Tibial nerve (tissue), 4 donors: ENCODE measurements at places on chromosomes 16 and 17. TPM values are rescaled to one million over a fixed set of nuclear protein-coding genes. Genes with fewer than 3 reads are reported as not detected.

The SLC35G6 gene
- not detected for total RNA-seq

The ADORA2B gene
- 3.6 TPM for total RNA-seq

The TMC8 gene
- 7.3 TPM for total RNA-seq

The DCTN5 gene
- 28.8 TPM for total RNA-seq

The NOD2 gene
- total RNA-seq = 1.3 TPM

The ANKFY1 gene
- 47.3 TPM for total RNA-seq

The TAC4 gene
- total RNA-seq = not detected

The IKZF3 gene
- total RNA-seq = 1.4 TPM

The CAPNS2 gene
- 0.98 TPM for total RNA-seq

The NACA2 gene
- not detected for total RNA-seq

The CES1 gene
- total RNA-seq = 48.1 TPM

The DBF4B gene
- 6.3 TPM for total RNA-seq

The ZNF689 gene
- total RNA-seq = 7.8 TPM

The CD300H gene
- total RNA-seq = not detected

GRCh38 chr17:51372345-51373004, 112.1 kb downstream of the UTP18 start:
- no peaks in the 10 kb centered on the region for H3K36me3 ChIP-seq
- H3K27ac ChIP-seq = no peak overlapping the region
- H3K27me3 ChIP-seq = no peaks in the 10 kb centered on the region
- H3K4me1 ChIP-seq = peaks cover 24% of the 10 kb centered on the region
- no peak overlapping the region for H3K4me3 ChIP-seq

DNA sequence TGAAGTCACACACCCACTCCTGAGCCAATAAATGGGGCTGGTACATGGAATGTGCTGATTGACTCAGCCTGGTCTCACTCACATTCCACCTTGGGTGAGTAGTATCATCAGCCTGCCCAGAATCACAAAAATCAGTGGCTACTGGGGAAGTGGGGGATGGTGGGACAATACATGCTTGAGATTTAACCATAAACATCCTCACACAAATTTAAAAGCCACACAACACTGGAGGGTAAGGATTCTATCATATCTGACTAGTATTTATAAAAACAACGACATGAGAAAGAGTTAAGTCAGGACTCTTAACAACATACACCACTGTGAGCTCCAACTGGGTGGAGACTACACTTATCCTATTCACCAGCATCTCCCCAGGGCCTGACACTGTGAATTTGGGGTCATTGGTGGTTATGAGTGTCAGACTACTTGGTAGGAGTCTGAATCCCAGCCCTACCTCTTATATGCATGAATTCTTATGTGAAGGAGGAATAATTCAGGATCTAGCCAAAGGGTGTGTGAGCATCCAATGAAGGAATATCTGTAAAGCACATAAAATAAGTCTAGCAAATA, 26.0 kb upstream of the IRX6 start:
- H3K36me3 ChIP-seq = no peaks in the 10 kb centered on the region
- H3K27me3 ChIP-seq = no peaks in the 10 kb centered on the region
- H3K4me1 ChIP-seq = no peaks in the 10 kb centered on the region
- no peak overlapping the region for H3K4me3 ChIP-seq

DNA sequence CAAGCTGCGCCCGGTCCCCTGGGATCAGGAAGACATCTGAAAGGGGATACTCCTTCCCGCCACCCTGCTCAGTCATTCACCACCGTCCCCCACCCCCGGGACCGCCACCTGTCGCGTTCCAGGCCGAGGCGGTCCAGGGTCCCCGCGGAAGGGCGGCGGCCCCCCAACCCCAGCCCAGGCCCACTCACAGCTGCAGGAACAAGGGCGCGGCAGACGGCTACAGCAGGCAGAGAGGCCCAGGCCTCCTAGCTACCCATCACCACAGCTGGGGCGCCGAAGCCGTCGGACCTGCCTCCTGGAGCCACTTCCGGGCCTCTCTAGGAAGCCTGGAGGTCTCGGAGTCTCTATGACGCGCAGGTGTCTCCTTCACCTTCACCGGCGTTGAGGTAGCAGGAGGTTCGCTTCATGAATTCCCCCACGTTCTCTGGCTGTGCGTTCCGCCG, at the start of gene SDR42E1:
Gene SDR42E1 (minus strand): TSS at position 272 of the 443 bp plus-strand sequence. CDS start 10,612 bp downstream, outside the sequence.
- no peaks in the 10 kb centered on the region for H3K27me3 ChIP-seq
- H3K4me1 ChIP-seq = no peaks in the 10 kb centered on the region
- H3K36me3 ChIP-seq = no peaks in the 10 kb centered on the region
- H3K27ac ChIP-seq = no peak within 1 kb of the TSS

GRCh38 chr17:68777856-68778694, 176.9 kb upstream of the FAM20A start:
- DNase-seq = no peak
- H3K36me3 ChIP-seq = no peaks in the 10 kb centered on the region
- no peak overlapping the region for H3K4me3 ChIP-seq
- H3K27ac ChIP-seq = peak overlapping the region; percentile 87
- no peaks in the 10 kb centered on the region for H3K27me3 ChIP-seq
- H3K4me1 ChIP-seq = peaks cover 40% of the 10 kb centered on the region

GRCh38 chr17:58637011-58637570, 54.8 kb downstream of the TEX14 start:
- no peaks in the 10 kb centered on the region for H3K4me1 ChIP-seq
- H3K36me3 ChIP-seq = no peaks in the 10 kb centered on the region
- H3K4me3 ChIP-seq = no peak overlapping the region
- H3K27ac ChIP-seq = no peak overlapping the region
- no peaks in the 10 kb centered on the region for H3K27me3 ChIP-seq

- H3K4me3 ChIP-seq = no peak overlapping the region
- H3K36me3 ChIP-seq = no peaks in the 10 kb centered on the region
Measured at GRCh38 chr17:33127706-33128105, 136.1 kb downstream of the SPACA3 start.

- peaks cover 50% of the 10 kb centered on the region for H3K27me3 ChIP-seq
- peaks cover 15% of the 10 kb centered on the region for H3K4me1 ChIP-seq
- peak overlapping the region; percentile 49 for H3K4me3 ChIP-seq
- H3K27ac ChIP-seq = no peak overlapping the region
Measured at GRCh38 chr17:6555331-6556120, 829 bp downstream of the PITPNM3 start.

DNA sequence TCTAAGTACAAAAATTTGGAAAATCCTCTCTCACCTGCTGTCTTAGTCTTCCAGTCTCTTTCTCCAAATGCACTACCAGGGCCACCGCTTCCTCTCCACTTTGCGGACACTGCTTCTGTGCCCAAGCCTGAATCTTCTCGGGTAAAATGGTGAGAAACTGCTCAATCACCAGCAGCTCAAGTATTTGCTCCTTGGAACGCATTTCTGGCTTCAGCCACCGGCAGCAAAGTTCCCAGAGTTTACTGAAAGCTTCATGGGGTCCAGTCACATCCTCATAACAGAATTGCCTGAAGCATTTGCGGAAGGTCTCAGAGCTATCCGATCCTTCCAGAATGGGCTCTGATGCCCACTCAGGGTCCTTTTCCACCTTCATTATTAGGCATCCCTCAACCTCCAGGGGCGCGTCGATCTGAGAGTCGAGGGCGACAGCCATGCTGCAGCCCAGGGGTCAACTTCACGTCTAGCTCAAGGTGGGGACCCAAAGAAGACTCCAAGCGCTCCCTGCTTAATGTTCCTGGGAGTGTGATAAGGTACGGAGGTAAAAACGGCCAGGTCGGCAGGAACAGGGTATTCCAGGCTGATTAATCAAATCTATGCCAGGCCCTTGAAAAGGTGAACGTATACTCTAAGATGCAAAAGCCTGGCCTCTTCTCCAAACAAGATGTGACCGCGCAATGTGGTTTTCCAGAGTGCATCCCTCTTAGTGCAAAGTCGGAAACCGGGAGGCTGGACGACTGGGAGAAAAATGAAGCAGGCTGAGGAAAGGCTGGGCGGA, 763 bp downstream of the ZKSCAN2 start:
- H3K4me1 ChIP-seq = peaks cover 20% of the 10 kb centered on the region
- no peak for DNase-seq
- H3K36me3 ChIP-seq = no peaks in the 10 kb centered on the region
- no peaks in the 10 kb centered on the region for H3K27me3 ChIP-seq

DNA sequence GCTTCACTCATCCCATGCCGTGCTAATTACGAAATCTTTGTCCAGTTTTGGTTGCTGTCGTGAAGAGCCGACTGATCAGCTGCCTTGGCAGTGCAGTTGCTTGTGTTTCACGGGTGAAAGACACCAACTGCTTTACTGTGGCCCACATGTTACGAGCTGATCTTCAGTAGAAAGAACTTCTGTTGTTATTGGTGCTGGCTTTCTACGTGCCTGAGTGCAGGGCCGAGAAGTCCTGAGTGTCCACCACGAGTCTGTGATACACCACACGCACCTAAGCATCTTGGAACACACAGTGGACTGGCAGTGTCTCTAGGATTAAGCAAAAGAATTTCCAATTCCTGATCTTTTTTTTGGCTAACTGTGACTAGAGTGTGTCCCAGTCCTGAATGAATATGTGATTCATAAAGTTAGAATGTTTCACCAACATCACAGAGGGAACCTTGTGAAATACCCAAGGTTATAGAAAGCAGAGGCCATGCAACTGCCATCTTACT, 70.4 kb upstream of the CLEC18A start:
- no peak overlapping the region for H3K27ac ChIP-seq
- DNase-seq = no peak
- peaks cover 8% of the 10 kb centered on the region for H3K36me3 ChIP-seq
- no peaks in the 10 kb centered on the region for H3K4me1 ChIP-seq
- H3K27me3 ChIP-seq = no peaks in the 10 kb centered on the region

DNA sequence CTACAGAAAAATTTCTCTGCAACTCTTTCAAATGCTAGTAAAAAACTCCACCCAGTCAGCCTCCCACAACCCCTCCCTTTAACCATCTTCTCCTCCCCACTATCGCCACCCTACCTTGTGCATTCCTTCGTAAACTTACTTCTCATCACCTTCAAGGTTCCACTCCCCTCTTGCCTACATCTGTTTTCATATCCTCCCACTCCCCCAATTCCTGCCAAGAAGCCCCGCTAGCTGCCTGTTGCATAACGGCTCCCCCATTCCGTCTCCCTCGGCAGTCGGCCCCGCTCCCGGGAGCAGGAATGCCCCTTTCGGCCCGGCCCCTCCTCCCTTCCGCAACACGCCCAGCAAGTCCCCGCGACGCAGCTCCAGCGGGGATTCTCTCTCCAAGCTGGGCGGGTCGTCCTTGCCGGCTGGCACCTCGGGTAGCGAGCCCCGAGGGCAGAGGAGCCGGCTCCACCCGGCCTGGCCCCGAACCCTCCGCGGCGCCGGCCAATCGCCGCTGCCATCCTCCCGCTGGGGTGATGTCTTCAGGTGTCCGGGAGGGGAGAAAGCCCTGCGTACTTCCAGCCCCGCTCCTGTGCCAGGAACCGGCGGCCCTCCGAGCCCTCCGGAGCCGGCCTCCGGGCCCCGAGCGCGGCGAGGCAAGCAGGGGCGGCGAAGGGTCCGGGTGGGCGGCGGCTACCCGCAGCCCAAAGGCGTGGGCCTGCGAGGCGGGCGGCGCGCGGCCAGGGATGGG, 1.5 kb downstream of the PHLPP2 start:
- peak overlapping the region; percentile 73 for H3K27ac ChIP-seq
- H3K4me3 ChIP-seq = peak overlapping the region; percentile 84
- DNase-seq = peak; percentile 38
- peaks cover 18% of the 10 kb centered on the region for H3K4me1 ChIP-seq
- no peaks in the 10 kb centered on the region for H3K36me3 ChIP-seq

DNA sequence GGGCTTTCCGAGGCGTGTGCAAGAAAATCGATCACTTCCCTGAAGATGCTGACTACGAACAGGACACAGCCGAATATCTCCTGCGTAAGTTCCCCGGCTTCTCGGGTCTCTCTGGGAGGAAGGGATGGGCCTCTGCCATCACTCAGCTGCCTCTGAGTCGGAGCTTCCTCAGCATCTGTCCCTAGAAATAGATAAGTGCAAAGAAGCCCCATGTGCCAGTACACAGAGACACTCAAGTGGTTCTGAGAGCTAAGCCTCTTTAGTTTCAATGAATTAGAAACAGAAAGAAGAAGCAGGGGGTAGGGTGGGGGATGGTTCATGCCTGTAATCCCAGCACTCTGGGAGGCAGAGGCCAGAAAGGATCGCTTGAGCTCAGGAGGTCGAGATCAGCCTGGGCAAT, 90.6 kb downstream of the CACNG3 start:
- H3K27me3 ChIP-seq = no peaks in the 10 kb centered on the region
- no peak overlapping the region for H3K27ac ChIP-seq
- no peaks in the 10 kb centered on the region for H3K4me1 ChIP-seq
- H3K36me3 ChIP-seq = no peaks in the 10 kb centered on the region
